ENCODE measurements at places on chromosomes 4 and X. TPM values are rescaled to one million over a fixed set of nuclear protein-coding genes. Genes with fewer than 3 reads are reported as not detected.

TMSB15B gene
- total RNA-seq, result 24.7 TPM

TDO2 gene
- total RNA-seq, result 6.2 TPM

ERAS gene
- not detected for total RNA-seq

TMEM271 gene
- total RNA-seq, result 0.08 TPM

LONRF3 gene
- total RNA-seq, result 1.8 TPM

DNA sequence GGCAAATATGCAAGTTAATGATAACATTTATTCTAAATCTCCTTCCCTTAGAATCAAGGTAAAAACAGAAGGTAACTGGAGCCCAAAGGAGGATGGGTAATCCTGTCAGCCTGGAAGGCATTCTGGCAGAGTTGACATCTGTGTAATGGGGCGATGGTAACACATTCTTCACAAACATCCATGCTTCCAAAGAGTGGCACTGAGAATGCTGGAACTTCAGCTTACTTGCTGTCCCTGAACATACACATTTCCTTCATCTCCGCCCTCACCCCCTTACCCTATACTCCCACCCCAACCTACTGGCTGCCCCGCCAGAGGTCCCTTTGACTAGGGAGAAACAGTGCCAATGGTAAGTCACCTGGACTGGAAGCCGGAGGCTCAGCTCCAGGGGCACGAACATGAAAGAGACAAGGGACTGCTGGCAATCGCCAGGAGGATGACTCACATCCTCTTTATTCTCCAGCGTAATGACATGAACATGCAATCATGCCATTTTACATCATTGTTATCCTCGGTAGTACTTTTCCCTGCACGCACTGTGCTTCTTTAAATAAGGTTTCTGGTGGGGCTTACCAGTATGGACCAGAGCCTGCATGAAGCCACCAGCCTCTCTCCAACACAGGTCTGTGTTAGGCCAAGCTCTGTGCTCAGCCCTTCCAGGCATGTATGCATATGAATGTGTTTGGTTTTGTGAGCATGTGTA, 694.2 kb upstream of the TENM3 start:
- DNase-seq, result peak; percentile 96

DNA sequence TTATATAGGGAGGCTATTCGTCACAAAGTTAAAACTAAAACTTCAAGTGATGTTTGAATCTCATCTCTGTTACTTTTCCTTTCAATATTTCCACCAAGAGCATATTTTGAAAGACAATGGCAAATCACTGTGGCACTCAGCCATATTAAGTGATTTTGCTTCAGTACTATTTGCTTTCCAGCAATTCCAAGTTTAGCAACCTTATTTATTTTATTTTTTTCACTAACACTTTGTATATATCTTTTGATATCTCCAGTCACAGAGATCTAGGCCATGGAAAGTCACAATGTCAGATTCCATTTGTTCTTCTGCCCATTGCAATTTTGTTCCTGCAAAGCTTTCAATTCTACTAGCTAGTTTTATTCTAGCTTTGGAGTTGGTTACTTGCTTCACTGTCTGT, 1514.5 kb upstream of the ADGRL3 start:
- no peak for DNase-seq

- DNase-seq, result no peak
These were observed 2.2 kb upstream of the PCDH18 start for GRCh38 chr4:137534516-137534915.

DNA sequence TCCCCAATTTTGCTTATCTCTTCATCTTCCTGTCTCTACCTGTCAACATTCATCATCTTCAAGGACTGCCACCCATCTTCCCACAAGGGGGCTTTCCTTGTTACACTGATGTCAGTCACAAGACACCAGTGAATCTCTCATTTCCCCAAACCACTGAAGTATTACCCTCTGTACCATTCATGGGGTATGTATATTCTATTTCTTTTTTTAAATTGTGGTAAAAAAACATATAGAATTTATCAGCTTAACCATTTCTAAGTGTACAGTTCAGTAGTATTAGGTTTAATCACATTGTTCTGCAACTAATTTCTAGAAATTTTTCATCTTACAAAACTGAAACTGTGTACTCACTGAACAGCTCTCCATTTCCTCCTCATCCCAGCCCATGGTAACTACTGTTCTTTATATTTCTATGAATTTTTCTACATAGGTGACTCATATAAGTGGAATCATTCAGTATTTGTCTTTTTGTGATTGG, 98.6 kb downstream of the LARP7 start:
- DNase-seq, result no peak

- no peak for DNase-seq
These were observed 138.3 kb downstream of the AREG start for GRCh38 chr4:74583089-74583700.

GRCh38 chr4:8176547-8177399, 18.2 kb upstream of the ABLIM2 start:
- DNase-seq, result peak; percentile 68

GRCh38 chr4:73341454-73341853, 62.6 kb upstream of the ALB start:
- DNase-seq, result peak; percentile 75

DNA sequence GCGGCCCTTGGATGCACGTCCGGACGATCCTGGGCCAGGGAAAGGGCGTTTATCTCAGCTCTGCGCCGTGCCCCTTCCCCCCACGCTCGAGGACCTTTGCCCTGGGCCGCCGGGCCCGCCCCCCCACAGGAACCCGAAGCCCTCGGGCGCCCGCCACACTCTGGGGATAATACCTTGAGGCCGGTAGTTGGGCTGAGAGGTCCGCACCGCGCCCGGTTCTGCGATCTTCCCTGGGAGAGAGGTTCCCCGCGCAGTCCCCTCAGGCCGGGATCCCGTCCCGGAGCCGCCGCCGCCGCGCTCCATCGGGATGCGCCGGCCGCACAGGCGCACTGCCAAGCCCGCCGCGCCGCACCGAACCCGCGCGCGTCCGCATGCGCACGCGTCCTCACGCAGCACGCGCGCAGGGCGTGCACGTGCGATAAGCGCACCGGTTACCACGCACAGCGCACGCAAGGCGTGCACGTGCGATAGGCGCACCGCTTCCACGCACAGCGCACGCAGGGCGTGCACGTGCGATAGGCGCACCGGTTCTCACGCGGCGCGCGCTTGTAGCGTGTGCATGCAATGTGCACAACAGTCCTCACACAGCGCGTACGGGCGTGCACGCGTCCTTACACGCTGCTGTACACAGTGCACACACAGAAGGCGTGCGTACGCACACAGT, at the start of gene MAP7D2:
Gene MAP7D2, minus strand, starts transcription at position 331 of the 664 bp plus-strand sequence. Its CDS starts 28 bp downstream, at position 303.
- DNase-seq, result no peak

DNA sequence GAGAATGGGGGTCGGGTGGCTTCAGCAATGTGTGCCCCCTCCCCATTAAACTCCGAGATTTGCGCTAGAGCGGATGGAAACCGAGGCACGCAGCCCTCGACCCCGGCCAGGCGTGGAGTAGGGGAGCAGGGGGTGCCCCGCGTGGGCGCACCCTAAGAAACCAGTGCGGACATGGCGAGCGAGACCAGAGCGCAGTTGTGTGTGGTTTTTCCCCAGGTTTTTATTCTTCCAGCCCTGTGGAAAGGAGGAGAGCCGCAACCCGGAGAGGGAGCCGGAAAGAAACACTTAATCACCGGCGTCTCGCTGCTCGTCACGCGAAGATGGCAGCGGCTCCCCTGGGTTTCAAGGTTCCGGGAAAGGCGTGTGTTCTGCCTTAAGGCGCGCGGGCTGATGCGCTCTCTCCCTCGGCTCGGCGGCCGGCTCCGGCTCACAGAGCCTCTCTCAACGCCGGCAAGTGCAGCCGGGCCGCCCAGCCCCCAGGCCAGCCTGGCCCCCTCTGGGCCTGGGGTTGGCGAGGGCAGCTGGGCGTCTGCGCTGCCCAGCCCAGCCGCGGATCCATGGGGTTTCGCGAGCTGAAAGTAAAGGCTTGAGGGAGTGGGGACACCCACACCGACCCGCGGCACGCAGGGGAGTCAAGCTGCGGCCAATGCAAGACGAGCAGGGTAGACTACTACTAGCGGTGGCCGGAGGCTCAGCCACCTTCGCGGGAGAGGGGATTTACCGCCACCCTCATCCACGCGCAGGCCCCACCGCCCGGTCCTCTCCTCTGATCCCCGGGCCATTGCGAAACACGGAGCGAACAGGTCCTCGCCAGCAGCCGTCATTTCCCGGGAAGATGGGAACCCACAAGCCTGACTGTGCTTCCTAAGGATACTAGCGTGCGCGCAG, 74.0 kb upstream of the BCOR start:
- DNase-seq, result no peak

DNA sequence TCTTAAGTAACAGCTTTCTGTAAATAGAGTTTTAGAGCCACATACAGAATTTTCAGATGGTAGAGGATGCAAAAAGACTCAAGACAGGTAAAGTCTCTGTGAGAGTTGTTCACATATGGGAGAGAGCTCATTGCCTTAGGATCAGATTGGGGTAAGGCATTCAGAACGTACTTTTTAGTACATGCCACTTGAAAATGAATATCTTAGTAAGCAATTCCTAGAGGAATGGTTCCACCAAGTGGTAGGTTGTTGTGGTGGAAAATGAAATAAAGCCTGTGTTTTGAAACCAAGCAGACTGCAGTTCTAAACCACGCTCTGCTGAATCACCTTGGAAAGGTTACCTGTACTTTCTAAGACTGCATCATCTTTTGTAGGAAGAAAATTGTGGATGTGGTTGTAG, 547.0 kb upstream of the LCORL start:
- DNase-seq, result no peak

DNA sequence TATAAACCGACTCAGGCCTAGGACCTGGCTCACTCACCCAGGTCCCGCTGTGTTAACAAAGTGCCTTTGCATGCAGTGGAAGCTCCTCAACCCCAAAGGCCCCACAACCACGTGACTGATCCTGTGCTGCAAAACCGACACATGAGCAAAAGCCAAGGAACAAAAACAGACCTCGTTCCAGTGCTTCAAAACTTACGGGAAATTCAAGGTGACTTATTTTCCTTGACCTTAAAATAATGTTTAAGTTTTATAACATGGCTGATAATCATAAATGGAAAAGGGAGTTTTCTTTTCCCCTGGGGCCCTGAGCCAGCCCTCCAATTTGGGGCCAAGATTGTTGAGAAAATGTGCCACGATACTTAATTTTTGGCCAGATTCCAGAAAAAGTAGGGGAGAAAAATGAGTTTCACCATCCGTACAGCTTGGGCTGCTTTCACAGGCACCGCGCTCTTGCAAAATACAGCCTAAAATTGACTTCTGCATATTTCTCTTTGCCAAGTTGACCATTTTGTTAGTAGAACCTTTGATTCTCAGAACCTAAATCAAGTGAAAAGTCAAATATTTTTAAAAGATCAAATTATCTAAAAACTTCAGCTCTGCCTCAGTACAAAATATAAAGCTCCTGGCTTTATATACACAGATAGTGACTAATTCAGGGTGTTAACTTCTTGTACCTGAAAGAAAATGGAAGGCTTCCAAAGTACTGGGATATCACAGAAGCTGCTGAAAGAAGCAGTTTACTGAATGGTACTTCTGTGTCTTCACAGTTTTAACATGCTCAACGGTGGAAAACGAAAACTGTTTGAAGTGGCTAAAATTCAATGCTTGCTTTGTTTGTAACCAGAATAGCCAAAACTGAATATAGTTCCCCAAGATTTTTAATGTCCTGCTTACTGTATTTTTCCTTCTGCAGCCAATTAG, 93.8 kb downstream of the APBB2 start:
- no peak for DNase-seq

DNA sequence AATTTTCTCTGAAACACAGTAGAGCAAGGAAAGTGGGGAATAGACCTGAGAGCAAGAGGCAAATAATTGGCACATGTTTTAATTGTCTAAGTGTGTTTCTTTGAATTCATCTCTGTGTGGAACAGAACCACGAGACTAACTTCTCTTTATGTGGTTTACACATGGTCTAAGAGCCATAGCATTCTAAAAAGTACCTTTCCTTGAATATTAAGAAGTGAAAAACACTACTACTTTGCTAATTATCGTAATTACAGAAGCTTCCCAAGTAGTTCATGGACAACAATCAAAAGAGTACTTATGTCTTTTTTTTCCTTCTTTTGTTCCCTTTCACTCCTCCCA, 2.9 kb upstream of the CYBB start:
- no peak for DNase-seq

Data from H4 (cell line).